ENCODE measurements at places on chromosomes 7 and 10.

DNA sequence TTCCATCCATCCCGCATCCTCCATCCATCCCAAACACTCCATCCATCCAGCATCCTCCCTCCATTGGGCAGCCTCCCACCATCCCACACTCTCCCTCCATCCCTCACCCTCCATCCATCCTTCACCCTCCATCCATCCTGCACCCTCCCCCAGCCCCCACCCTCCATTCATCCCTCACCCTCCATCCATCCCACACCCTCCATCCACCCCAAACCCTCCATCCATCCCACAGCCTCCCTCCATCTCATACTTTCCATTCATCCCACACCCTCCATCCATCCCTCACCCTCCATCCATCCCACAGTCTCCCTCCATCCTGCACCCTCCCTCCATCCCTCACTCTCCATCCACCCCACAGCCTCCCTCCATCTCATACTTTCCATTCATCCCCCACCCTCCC lies 60.4 kb downstream of the FOXI2 start:
- no peak for DNase-seq

- DNase-seq = no peak
Measured at GRCh38 chr7:98315318-98315993, 34.0 kb downstream of the BRI3 start.

GRCh38 chr10:28879246-28879645 lies 201.9 kb downstream of the BAMBI start:
- no peak for DNase-seq

DNA sequence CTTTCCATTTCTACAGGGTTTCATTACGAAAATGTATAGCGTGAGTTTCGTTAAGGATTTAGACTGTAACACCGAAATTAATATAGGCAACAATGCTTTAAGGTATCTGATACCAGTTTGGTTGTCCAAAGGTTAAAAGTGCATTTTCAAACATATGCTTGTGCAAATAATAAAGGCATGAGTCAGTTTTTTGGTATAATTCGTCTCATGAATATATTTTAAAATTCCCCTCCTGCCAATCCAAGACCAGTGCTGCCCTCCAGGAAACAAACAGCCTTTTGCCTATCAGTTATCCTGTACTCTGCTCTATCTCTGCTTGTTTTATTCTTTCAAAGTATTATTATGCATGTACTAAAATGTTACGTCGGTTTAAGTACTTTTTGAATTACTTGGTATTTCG lies 2.0 kb downstream of the LCOR start:
- DNase-seq = no peak

GRCh38 chr7:3399858-3400257 lies 98.8 kb downstream of the SDK1 start:
- no peak for DNase-seq

DNA sequence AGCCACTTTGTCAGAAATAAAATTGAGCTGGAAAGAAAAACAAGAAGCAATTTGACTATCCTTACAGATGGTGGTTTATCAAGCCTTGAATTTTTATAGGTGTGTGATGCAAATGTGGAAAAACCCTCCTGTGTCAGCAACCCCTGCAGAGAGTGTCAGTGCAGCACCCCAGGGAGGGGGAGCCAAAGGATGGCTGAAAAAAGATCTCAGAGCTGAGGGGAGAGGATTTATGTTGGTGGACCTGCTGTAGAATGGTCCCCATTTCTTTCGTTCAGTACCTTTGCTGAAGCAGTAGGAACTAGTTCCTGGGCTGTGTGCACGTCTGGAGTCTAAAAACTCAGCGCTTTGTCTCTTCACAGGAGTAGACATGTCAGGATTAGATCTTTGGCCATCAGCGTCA lies 239.0 kb downstream of the PHTF2 start:
- no peak for DNase-seq

DNA sequence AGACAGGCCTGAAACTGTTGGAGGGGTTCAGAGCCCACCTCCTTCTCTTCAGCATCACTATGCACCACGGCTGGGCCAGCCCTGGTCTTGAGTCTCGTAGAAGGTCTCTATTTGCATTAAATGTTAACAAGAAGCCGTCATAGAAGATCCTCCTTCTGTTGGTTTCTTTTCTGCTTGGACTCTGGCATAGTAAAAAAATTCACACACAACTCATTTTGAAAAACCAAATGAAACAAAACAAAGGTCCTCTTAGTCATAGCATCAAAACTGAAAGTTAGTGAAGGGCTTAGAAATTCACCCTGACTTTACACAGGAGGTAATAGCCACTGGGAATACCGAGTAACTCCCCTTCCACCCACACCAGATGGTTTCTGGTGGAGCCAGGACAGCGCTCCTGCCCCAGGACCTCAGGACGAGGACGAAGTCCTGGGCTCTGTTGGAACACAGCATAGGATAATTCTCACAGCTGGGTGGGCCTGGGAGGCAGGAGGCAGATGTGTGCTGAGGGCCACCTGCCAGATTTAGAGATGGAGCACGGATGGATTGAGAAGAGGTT lies 248.4 kb upstream of the KLF6 start:
- no peak for DNase-seq
